ENCODE measurements at places on chromosomes 6 and 20.

DNA sequence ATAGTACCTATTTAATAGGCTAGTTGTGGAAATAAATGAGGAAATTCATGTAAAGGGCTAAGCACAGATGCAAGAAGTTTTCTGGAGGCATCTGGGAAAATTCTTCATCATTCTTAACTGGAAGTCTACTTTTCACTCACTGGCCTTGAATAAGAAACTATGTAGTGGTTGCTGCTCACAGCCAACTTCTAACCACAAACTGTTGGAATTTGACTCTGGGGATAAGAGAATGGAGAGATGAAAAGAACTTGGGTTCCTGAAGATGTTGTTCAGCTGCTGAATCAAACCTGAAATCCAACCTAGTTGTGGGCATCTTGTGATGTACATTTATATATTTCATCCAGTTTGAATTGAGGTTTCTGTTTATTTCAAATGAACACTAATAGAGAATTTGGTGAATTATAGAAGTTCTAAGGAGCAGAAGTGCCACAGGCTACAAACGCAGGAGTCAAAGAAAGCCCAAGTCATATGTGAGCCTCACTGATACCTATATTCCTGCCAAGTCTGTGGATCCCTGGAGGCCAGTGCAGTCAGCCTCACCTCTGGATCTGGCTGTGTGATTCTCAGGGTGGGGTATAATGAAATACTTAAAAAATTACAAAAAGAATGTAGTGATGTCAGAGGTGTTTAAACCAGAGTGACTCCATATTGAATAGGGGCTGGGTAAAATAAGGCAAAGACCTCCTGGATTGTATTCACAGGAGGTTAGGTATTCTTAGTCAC, 18.7 kb upstream of the MEI4 start:
- no peak for DNase-seq

DNA sequence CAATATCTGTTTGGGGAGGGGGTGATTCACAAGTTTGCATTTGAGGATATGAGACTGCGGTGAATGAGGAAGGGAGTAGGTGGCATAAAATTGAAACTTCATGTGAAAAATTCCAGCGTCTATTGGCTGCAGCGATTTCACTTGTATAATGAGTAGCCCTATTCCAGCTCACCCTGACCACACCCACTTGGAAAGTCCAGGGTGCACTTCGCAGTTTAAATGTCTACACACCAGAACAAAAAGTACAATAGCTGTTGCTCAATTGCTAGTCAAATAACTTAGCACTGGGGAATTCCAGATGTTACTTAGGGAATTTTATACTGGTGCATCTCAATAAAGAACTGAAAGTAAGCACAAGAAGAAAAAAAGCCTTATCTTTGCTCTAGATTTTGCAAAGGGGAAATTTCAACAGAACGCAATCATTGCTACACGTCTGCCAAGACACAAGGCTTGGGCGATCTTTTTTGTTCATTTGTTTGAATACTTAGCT, 6.3 kb downstream of the TNFAIP3 start:
- DNase-seq: peak; percentile 88

GRCh38 chr6:144285548-144285797, 338 bp downstream of the UTRN start:
- no peak for DNase-seq

GRCh38 chr6:30244560-30244959, 31.4 kb upstream of the TRIM26 start:
- no peak for DNase-seq

DNA sequence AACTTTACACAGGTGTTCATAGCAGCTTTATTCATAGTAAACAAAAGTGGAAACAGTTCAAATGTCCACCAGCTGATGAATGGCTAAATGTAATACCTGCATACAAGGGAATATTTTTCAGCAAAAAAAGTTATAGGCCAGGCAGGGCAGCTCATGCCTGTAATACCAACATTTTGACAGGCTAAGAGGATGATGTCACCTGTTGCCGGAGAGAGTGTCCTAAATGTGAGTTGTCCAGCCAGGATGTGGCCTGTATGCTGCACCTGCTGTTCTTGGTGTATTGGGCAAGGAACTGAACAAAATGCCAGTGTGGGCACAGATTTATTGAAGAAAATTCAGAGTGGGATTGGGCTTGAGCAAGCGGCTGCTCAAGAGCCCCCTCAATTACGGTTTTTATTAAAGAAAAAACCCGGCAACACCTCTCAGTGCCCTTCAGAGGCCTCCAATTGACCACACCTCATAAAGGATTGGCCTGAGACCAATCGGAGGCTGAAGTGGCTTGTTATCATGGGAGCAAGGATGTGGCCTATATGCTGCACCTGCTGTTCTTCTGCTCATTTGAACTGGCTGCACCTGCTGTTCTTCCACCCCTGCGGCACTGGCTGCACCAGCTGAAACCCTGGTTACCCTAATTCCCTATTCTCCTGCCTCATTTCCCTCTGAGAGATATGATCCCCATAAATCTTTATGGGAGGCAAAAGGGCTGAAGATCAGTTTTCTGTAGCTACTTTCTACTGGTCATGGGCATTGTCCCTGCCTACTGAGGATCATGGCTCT, 164.3 kb upstream of the PROKR2 start:
- no peak for DNase-seq

DNA sequence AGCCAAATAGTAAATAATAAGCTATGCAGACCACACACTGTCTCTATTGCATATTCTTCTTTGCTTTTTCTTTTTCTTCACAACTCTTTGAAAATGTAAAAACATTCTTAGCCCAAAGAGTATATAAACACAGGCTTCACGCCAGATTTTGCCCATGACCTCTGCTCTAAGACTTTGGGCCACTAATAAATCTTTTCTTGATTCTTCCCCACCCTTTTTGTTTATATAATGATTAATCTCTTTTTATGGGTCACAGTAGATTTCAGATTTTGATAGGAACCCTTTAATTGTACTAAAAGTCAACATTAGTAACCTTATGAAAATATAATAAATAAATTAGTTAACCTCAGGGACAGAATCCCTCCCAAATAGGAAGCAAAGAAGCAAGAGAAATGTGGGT, 15.8 kb upstream of the ENPP5 start:
- no peak for DNase-seq

- DNase-seq: no peak
Measured at GRCh38 chr6:100456141-100456907, 8.4 kb downstream of the SIM1 start.

DNA sequence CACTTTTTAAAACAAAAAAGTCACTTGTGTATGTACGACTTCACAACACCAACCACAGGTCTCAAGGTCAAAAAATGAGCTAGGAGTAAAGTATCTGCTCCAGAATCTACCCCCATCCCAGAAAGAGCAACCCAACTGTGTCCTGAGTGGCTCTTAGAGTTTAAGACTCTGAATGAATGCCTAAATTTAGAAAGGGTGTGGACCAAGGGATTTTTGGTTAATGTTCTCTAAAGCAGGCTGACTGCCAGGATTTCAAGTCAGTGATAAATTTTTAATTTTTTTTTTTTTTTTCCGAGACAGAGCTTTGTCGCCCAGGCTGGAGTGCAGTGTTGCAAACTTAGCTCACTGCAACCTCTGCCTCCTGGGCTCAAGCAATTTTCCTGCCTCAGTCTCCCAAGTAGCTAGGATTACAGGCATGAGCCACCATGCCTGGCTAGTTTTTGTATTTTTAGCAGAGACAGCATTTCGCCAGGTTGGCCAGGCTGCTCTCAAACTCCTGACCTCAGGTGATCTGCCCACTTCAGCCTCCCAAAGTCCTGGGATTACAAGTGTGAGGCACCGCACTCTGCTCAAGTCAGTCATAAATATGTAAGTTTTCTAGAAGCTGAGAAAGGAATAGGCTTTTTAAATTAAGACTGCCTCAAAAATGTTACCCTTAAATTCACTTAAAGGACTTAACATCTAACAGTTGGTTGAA, 20.2 kb downstream of the STAU1 start:
- no peak for DNase-seq

- DNase-seq: no peak
Measured at GRCh38 chr6:93684339-93684738, 265.0 kb upstream of the EPHA7 start.

GRCh38 chr20:49951151-49951550, 15.0 kb downstream of the RNF114 start:
- no peak for DNase-seq

- no peak for DNase-seq
Measured at GRCh38 chr20:16606468-16607070, 33.3 kb upstream of the KIF16B start.

- no peak for DNase-seq
Measured at GRCh38 chr20:35117196-35117595, 24.6 kb upstream of the TRPC4AP start.

GRCh38 chr20:50044353-50044960, 61.7 kb downstream of the SNAI1 start:
- no peak for DNase-seq

DNA sequence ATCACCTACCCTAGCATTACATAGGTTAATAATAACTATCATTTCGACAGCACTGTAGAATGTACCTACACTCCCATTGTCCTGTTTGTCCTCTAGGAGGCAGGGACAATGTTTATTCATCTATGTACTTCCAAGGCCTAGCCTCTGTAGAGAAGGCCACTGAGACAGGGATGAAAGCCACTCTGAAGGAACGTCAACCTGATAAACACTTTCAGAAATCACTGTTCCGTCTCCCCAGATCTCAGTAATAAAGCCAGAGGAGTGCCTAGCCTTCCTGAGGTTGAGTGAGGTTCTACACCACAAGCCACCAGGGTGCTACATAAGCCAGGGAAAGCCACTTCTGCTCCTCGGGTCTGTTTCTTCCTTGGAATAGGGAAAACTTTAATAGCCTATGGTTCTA, 44.8 kb downstream of the POPDC3 start:
- DNase-seq: no peak

- no peak for DNase-seq
Measured at GRCh38 chr6:96469312-96469711, 52.3 kb upstream of the UFL1 start.

GRCh38 chr6:108009894-108010293, 51.9 kb upstream of the SEC63 start:
- no peak for DNase-seq

- peak; percentile 39 for DNase-seq
Measured at GRCh38 chr20:57514273-57514751, 10.6 kb downstream of the CTCFL start.

GRCh38 chr20:24634855-24635254, 165.4 kb downstream of the SYNDIG1 start:
- no peak for DNase-seq

All from CD4-positive, alpha-beta T cell treated with Interleukin-10 for 1 hour (primary cell).